Activated CD8-positive, alpha-beta memory T cell treated with anti-CD3 and anti-CD28 coated beads for 1 hour (primary cell): ENCODE measurements at places on chromosomes 1 and 21.

GRCh38 chr1:48048064-48048463 lies 50.9 kb upstream of the TRABD2B start:
- DNase-seq = no peak

DNA sequence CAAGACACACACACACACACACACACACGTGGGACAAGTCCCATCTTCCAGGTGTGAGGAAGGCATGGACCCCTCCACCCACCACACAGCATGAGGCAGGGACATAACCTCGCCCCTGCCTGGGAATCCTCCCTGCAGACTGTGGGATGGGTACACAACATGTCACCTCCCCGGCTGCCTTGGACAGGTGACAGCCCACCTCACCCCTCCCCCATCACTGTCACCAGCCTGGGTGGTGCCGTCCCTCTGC lies 40.7 kb downstream of the AHDC1 start:
- DNase-seq = no peak

GRCh38 chr1:156705918-156706656 lies 704 bp upstream of the CRABP2 start:
- DNase-seq = peak; percentile 29

DNA sequence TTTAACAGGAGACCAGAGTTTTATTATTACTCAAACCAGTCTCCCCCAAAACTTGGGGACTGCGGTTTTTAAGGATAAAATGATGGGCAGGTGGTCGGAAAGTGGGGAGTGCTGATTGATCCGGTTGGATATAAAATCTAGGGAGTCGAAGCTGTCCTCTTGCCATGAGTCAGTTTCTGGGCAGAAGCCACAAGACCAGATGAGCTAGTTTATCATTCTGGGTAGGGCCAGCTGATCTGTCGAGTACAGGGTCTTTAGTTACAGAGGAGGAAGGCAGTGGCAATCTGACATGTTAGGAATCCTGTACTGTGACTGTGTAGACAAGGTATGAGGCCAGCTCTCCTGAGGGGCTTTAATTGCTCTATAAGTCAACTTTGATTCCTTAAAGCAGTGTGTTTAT lies 22.9 kb upstream of the FOXE3 start:
- DNase-seq = no peak

GRCh38 chr1:22224091-22224490 lies 81.2 kb upstream of the WNT4 start:
- no peak for DNase-seq

GRCh38 chr1:45381243-45381642 lies 41.0 kb upstream of the MUTYH start:
- no peak for DNase-seq

DNA sequence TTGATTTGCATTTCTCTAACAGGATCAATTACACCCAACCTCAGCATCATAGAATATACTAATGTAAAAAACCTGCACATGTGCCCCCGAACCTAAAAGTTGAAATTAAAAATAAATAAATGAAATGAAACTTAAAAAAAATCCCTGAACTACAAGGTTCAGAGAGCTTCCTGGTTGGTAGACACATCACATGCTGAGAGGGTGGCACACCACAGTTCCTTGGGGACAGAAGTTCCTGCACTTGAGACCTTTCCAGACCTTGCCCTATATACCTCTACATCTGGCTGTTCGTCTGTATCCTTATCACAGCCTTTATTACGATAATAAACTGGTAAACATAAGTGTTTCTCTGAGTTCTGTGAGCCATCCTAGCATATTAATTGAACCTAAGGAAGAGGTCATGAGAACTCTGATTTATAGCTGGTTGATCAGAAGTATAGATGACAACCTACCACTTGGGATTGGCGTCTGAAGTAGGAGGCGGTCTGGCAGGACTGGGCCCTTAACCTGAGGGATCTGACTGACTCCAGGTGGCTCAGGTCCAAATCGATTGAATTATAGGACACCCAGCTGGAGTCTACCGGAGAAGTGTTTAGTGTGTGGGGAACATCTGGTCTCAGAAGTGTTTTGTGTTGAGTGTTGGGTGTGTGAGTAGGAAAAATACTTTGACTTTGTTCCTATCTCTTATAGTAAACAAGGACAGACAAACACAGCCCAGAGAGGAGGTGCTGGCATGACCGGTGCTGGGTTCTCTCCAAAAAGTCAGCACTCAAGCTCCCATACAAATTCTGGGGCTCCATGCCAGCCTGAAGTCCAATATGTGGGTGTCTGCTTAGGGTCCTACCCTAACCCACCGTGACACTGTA lies 19.0 kb downstream of the C1orf115 start:
- no peak for DNase-seq

- no peak for DNase-seq
Observed at GRCh38 chr1:61361931-61362330, 279.6 kb downstream of the NFIA start.

DNA sequence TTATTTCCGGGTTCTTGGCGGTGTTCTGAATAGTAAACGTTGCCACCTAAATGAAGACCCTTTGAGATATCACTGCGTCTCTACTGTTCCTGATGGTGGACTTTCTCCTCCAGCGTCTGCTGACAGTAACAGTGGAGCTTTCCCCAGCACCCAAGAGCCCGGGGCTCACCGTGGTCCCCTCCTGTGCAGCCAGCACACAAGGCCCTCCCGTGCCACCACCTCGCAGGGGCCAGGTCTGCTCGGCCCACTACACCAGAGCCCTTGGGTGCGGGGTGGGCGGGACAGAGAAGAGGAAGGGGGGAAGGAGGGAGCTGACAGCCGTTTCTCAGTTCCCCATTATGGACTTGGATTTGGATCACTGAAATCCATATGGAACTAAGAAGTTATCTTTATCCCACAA lies 61.2 kb upstream of the TRAPPC10 start:
- DNase-seq = no peak

GRCh38 chr1:245688536-245689453 lies 534.0 kb downstream of the KIF26B start:
- DNase-seq = no peak

DNA sequence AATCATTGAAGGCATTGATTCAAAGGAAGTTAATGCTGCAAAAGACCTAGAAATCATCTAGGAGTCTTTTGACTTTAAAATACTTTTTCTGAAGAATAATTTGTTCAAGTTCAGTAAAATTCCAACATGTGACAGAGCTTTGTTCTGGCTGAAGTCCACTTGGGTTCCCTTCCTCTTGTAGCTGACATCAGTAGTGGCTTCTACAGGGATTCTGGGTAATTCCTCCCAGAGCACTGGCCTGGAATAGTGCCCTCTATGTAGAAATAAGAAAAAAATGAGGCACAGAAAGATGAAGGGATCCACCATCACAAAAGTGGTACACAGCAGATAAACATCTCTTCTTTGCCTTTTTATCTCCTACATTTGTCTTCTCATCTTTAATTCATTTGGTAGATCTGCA lies 548.1 kb downstream of the LTN1 start:
- DNase-seq = no peak

GRCh38 chr1:182426442-182427430 lies 23.2 kb upstream of the RGSL1 start:
- no peak for DNase-seq

- DNase-seq = no peak
Observed at GRCh38 chr1:113965703-113966412, 13.4 kb upstream of the OLFML3 start.

DNA sequence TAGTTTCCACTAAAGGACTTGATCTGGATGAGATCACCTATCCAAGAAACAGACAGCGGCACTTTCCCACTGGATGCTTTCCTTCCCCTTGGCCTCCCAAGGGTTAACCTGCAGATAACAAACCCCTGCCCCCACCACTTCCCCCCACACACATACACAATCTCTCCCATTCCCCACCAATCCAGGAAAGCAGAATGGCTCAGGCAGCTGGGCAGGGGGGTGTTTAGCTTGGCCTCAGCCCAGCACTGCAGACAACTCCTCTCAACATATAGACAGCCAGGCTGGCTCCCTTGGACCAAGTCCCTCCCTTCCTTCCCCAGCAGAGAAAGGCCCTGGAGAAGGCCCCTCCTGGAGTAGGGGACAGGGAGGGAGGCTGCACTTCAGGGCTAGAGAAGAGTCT lies 24.6 kb downstream of the PLEKHA6 start:
- no peak for DNase-seq

- no peak for DNase-seq
Observed at GRCh38 chr21:28640326-28640725, 352.4 kb downstream of the LTN1 start.

DNA sequence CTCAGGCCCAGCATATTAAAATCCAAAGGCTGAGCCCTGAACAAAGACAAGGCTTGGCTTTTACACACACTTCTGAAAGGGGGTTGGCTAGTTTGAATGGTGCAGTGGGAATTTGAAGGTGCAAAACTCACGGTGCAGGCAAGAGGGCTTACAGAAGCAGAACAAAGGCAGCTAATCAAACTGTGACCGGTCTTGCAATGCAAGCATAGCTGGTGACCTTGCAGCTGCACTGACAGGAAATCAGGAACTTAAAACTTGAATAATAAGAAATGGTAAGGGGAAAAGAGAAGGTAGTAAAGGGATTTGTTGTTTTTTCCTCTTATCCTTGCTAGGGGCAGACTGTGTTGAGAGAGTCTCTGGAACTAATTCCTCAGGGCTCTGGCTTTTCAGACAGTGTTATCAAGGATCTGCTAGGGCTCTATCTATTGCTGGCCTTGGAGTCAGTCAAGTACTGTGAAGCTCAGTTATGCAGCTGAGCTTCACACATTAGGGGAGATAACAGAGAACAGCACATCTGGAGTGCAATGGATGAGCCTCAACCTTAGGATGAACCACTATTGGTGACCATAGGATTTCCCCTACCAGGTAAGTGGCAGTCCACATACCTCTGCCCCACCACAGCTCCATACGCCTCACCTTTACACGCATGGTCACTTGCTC lies 97.6 kb downstream of the PPIAL4G start:
- no peak for DNase-seq

GRCh38 chr1:79207786-79208185 lies 201.3 kb upstream of the ADGRL4 start:
- DNase-seq = no peak

DNA sequence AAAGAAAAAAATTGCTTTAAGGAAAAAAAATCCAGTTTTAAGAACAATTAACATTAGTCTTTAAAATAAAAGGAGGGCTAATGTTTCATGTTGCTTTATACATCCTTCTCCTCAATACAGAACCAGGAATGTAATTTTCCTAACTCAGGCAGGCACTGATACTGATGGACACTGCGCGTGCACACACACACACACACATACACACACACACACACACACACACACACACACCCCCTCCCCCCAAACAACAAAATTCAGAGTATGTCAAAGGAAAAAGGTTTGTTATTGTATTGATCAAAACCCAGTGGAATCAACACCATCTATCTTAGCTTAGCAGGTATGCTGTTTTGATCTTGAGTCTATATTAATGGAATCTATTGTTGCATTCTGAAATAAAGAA lies 31.6 kb downstream of the PTP4A2 start:
- no peak for DNase-seq

DNA sequence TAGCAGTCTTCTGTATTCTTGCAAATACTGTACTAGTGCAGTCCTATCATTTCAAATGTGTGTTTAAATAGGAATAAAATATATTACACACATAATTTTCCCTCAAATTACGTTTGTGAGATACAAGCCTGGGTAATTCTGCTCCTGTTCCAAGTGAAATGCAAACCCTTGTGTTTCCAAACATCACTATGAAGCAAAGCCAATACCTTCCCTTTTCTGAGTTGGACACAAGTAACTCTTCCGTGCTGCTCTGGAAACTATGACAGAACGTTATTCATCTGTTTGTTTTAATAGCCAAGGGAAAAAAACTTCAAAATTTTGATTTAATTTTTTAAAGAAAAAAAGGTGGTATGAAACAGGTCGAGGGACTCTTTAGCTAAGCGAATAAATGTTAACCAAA lies 73.7 kb upstream of the UBE2U start:
- DNase-seq = no peak

- no peak for DNase-seq
Observed at GRCh38 chr1:58968360-58968952, 184.6 kb upstream of the JUN start.

GRCh38 chr1:154867064-154867825 lies 2.8 kb downstream of the KCNN3 start:
- DNase-seq = no peak

DNA sequence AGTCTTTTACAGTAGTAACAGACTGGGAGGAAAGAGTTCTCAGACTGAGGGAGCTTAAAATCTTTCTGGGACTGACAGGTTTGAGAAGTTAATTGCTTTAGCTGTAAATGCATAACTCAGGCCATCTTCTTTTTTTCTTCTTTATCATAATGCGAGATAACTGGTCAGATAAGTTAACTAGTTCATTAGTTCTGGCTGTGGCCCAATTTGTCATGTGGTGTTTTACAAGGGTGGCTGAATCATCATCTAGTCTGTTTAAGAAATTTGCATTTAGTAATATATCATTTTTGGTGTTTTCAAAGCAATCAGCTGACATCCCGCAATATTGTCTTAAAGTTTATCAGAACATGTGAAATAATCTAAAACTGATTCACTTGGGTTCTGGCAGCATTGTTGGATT lies 14.0 kb downstream of the HSD3B2 start:
- no peak for DNase-seq

DNA sequence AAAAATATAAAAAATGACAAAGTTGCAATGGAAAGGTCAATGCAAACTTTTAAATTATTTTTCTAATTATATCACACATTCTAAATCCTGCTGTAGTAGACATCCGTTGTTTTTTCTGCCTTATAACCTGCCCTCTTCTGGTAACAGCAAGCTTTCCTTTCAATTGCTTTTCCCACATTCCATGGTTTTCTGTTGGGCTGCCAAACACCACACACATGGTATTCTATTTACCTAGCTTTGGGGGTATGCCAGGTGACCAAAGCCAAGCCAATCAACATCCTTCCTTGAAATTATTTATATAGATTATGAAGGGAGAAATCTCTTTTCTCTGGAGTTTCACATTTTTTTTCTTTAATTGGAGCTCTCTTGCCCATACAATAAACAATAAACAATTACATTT lies 3.4 kb upstream of the LAMC1 start:
- DNase-seq = no peak

DNA sequence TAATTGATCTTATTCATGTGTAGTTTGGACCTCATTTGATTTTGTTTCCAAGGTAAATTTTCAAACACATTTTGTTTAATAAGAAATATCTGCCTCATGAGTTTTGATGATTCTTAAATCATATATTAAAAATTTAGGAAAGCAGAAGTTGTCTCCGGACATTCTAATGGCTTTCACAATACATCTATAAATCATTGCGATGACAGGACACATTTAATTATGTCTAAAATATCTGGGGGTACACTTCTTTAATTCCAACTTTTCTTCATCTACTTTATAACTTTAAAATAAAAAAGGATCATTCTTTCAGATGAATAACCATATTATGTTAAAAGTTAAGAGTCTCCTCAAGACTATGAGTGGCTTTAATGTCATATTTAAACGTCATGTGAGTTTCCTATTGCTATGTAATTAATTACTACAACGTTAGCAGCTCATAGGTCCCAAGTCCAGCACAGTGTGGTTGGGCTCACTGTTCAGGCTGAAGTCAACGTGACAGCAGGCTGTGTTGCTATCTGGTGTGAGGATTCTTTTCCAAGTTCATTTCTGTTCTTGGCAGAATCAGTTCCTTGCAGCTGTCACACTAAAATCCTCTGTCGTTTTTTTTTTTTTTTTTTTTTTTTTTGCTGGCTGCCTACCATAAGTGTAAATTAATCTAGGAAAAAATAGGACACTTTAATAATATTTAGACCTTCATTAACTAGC lies 893.5 kb downstream of the LTN1 start:
- DNase-seq = no peak
